ENCODE measurements at places on chromosomes 2 and 18. TPM values are rescaled to one million over a fixed set of nuclear protein-coding genes. Genes with fewer than 3 reads are reported as not detected.

RAD51AP2 gene
- not detected for total RNA-seq

KCNG3 gene
- total RNA-seq = not detected

GRCh38 chr2:238589591-238590460 is 163.1 kb downstream of the ASB1 start:
- H3K36me3 ChIP-seq = no peaks in the 10 kb centered on the region
- H3K4me3 ChIP-seq = no peak overlapping the region
- DNase-seq = peak; percentile 83
- no peak overlapping the region for H3K27ac ChIP-seq
- H3K4me1 ChIP-seq = peaks cover under 1% of the 10 kb centered on the region
- no peaks in the 10 kb centered on the region for H3K27me3 ChIP-seq

TMEM200C gene
- 0.33 TPM for total RNA-seq

ANKRD62 gene
- total RNA-seq = not detected

- no peaks in the 10 kb centered on the region for H3K36me3 ChIP-seq
Measured at GRCh38 chr2:217090024-217090473, 230.2 kb upstream of the TNP1 start.

DNA sequence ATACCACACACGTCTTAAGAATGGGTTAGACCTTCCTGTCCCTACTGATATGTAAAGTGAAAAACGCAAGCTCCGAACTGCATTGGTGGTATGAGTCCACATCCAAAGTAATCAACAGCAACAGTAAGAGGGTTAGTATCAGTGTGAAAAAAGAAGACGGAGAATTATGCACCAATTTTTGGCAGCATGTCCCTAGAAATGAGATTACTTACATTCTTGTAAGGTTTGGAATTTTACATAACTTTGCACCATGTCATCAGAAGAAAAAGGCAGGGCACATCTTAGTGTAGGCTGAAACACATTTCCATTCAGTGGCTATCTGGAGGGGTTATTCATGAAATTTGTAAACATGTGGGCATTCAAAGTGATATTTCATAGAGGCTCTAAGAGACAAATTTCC is 88.2 kb downstream of the LONRF2 start:
- no peak overlapping the region for H3K27ac ChIP-seq
- no peaks in the 10 kb centered on the region for H3K27me3 ChIP-seq
- H3K4me3 ChIP-seq = no peak overlapping the region
- no peak for DNase-seq
- H3K36me3 ChIP-seq = no peaks in the 10 kb centered on the region
